ENCODE measurements at places on chromosomes 16 and 17. TPM values are rescaled to one million over a fixed set of nuclear protein-coding genes. Genes with fewer than 3 reads are reported as not detected.

CSH1 gene
- not detected for total RNA-seq

BEAN1 gene
- total RNA-seq = not detected

KRT33B gene
- not detected for total RNA-seq

TMEM220 gene
- total RNA-seq = not detected

KRT15 gene
- 292 TPM for total RNA-seq

PDIA2 gene
- total RNA-seq = not detected

C16orf78 gene
- not detected for total RNA-seq

GAS2L2 gene
- not detected for total RNA-seq

STH gene
- total RNA-seq = not detected

ITGAX gene
- total RNA-seq = not detected

KRT24 gene
- 1.5 TPM for total RNA-seq

SPATA2L gene
- total RNA-seq = 23.2 TPM

KRT20 gene
- total RNA-seq = not detected

G6PC1 gene
- total RNA-seq = not detected

TBC1D26 gene
- not detected for total RNA-seq

USP43 gene
- total RNA-seq = 8.7 TPM

CCL4 gene
- total RNA-seq = not detected

CCL2 gene
- not detected for total RNA-seq

AOC2 gene
- 0.92 TPM for total RNA-seq

ZFHX3 gene
- total RNA-seq = 1.9 TPM

EARS2 gene
- 33.3 TPM for total RNA-seq

DHRS7C gene
- total RNA-seq = not detected

C16orf89 gene
- not detected for total RNA-seq

KRT25 gene
- total RNA-seq = not detected
